IMR-90 (cell line): ENCODE measurements at places on chromosomes 4 and X. TPM values are rescaled to one million over a fixed set of nuclear protein-coding genes. Genes with fewer than 3 reads are reported as not detected.

DNA sequence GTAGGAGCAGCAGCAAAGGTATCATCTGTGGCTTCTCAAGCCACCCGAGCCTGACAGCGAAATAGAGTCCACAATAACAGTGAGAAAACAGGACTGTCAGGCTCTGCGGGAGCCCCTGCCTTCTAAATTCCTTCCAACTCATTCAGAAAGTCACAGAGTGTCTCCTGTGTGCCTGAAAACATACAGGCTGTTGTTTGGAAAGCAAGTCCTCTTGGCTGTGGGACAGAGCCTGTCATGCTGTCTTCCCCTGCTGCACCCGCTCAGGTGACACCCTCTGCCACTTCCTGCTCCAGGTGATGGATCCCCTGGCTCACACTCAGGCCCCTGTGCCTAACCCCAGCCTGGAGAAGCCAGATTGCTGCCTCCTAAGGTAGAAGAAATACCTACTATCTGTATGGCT, 152.3 kb downstream of the RAB28 start:
- H3K27me3 ChIP-seq: no peaks in the 10 kb centered on the region
- H3K4me1 ChIP-seq: peaks cover 2% of the 10 kb centered on the region; the same call in 1 of the 2 replicates
- no peaks in the 10 kb centered on the region for H3K36me3 ChIP-seq

DNA sequence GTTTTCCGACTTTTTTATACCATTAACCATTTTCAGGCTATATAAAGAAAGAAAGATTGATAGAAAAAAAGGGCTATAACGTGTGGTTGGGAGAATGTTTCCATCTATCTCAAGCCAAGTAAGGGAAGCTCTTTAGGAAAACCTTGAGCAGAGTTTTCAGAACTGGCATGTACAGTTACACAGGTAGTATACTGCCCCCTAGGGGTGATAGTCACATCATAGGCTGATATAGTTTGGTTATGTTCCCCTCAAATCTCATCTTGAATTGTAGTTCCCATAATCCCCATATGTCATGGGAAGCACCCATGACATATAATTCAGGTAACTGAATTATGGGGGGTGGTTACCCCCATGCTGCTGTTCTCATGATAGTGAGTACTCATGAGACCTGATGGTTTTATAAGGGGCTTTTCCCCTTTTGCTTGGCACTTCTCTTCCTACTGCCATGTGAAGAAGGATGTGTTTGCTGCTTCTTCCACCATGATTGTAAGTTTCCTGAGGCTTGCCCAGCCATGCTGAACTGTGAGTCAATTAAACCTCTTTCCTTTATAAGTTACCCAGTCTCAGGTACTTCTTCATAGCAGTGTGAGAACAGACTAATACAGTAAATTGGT, 186.8 kb downstream of the TMA16 start:
- no peaks in the 10 kb centered on the region for H3K27me3 ChIP-seq
- peak; percentile 28 for DNase-seq
- H3K36me3 ChIP-seq: no peaks in the 10 kb centered on the region
- H3K27ac ChIP-seq: no peak overlapping the region
- H3K4me3 ChIP-seq: no peak overlapping the region
- no peaks in the 10 kb centered on the region for H3K4me1 ChIP-seq

DNA sequence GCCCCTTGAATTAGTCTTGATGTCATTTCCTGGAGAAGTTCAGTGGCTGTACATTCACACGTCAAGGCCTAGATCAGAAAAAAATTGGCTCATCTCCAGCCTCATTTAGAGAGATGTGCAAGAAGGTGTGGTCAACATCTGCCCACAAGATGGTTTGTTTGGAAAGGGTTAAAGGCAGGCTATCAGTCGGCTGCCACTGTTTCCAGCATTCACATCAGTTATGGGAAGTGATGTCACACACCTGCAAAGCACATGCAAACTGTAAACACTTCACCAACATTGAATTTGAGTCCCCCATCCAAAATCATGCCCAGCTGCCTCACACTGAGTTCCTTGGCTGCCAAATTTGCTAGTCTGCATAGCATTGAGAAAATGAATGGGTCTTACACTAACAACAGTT, 498.3 kb upstream of the INTU start:
- H3K4me1 ChIP-seq: no peaks in the 10 kb centered on the region
- no peaks in the 10 kb centered on the region for H3K36me3 ChIP-seq
- no peak for DNase-seq
- no peak overlapping the region for H3K27ac ChIP-seq
- H3K4me3 ChIP-seq: no peak overlapping the region
- H3K27me3 ChIP-seq: no peaks in the 10 kb centered on the region

DNA sequence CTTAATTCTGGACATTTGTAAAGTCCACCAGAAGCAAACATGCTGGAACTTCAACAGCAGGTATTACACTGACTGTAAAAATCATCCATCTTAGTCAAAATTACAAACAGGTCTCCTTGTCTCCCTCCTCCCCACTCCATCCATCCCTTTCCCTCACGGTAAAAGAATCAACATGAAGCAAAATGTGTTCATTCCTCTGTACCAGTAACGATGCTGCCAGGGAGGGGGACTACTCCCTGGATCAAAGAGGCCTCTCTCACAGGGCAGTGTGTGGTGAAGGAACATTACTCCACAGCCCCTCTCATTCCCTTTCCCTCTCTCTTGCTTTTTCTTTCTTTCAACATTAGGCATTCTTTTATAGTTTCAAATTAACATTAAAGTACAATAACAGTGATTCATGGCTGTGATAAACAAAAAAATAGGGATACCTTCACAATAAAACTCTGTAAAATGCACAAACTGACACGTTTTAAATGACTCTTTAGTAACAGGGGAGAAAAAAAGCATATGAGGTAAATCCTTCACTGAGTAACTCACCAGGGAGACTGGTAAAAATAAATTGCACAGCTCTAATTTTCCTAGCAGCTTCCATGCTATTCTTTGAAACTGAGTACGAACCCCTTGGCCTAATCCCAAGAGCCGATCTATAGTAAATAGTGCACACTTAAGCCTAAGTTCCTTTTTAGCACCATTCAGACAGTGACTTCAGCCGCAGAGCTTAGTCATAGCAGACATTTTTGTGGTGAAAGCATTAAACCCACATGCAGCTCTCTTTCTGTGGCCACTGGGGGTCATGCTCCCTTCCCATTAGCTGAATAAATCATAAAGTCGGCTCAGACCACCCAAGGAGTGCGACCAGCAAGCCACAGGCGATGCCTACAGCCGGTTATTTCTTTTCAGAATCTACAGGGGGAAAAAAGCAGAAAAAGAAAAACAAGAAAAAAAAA, 215.6 kb upstream of the GYPA start:
- H3K27ac ChIP-seq: no peak overlapping the region
- H3K36me3 ChIP-seq: no peaks in the 10 kb centered on the region
- peak; percentile 78 for DNase-seq
- H3K27me3 ChIP-seq: peaks cover 22% of the 10 kb centered on the region

DNA sequence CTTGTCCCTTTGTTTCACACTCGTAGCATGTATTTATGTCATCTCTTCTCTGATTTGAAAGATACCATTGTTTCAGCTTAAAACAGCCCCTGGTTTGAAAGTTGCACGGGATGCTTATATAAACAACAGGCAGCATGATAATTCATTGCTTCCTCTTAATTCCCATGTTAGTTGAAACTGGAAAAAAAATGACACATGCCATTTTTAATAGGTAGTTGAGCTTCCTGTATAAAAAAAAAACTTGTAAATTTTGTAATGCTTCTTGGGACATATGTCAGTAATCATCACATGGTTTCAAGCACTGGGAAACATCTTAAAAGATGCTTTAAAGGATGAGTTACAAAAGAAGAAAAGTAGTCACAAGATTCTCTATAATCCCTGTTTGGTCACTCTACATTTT, 243.0 kb downstream of the PALLD start:
- no peaks in the 10 kb centered on the region for H3K27me3 ChIP-seq
- no peak overlapping the region for H3K4me3 ChIP-seq
- DNase-seq: no peak
- H3K27ac ChIP-seq: no peak overlapping the region
- H3K4me1 ChIP-seq: peaks cover 10% of the 10 kb centered on the region

Gene RAB39B
- 0.54 and 0.56 TPM in 2 replicates for total RNA-seq

DNA sequence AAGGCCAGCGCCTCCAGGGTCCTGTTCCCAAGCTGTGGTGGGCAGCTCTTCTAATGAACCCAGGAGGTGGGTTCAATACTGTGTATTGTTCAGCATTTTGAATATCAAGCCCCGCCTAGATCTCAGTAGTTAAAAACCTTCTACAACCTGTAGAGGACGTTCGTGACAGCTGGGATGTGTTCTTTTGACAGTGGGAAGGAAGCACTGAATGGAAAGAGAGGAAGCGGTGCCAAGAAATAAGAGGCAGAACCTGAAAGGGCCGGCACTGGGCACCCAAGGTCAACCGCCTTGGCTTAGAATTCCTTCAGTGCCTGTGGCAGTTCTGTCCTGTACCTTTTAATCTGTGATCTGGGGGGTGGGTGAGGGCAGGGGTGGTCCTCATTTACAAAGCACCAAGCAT, 73.1 kb downstream of the CC2D2A start:
- DNase-seq: no peak
- no peaks in the 10 kb centered on the region for H3K4me1 ChIP-seq
- H3K27ac ChIP-seq: no peak overlapping the region
- H3K36me3 ChIP-seq: peaks cover 21% of the 10 kb centered on the region
- H3K4me3 ChIP-seq: no peak overlapping the region

Gene LINC00632
- 6.4 and 7.2 TPM in 2 replicates for total RNA-seq

DNA sequence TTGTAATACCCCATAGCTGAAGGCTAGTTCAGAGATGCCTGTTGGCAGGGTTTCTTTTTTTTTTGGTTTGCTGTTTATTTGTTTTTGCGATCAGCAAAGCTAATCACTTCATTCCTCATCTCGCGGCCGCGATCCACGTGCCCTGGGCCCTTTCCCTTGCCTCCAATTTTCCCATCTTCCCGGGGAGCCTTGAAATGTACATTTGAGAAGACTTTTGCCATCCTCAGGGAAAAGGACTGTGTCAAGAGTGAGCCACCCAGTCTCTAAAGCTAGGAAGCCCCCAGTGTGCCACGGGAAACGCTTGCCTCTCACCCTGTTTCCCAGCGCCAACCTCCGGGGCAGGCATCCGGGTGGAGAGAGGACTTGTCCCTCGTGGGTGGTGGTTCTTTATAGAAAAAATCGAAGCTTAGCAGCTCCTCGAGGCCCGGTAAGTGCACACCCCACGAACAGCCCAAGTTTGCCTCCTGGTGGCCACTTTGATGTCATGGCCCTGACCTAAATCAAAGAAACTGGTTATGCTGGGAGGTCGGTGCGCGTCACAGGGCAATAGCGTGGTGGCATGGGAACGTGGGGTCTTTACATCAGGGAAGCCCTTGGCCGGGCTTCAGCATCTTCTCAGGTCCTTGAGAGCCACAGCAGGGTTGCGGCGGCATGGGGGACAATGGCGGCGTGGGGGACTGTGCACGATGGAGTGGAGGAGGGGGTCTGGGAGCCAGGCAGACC, 42.0 kb downstream of the MAP7D3 start:
- peak; percentile 56 for DNase-seq
- H3K4me3 ChIP-seq: no peak overlapping the region
- no peaks in the 10 kb centered on the region; the same call in 1 of the 2 replicates for H3K27me3 ChIP-seq
- peak overlapping the region; percentile 5; the same call in 1 of the 2 replicates for H3K27ac ChIP-seq
- peaks cover 6% of the 10 kb centered on the region for H3K4me1 ChIP-seq

GRCh38 chrX:19347916-19348315, 4.2 kb downstream of the PDHA1 start:
- peaks cover 8% of the 10 kb centered on the region; the same call in 1 of the 2 replicates for H3K36me3 ChIP-seq
- peak; percentile 25 for DNase-seq
- no peak overlapping the region for H3K27ac ChIP-seq
- no peaks in the 10 kb centered on the region for H3K27me3 ChIP-seq
- no peak overlapping the region for H3K4me3 ChIP-seq

Gene ENPEP
- total RNA-seq: 0.18 and 0.28 TPM in 2 replicates

Gene CNKSR2
- total RNA-seq: 0.56 and 0.90 TPM in 2 replicates

GRCh38 chr4:19005211-19005610, 983.7 kb upstream of the LCORL start:
- H3K36me3 ChIP-seq: no peaks in the 10 kb centered on the region
- peak; percentile 41 for DNase-seq
- no peaks in the 10 kb centered on the region for H3K27me3 ChIP-seq
- H3K4me1 ChIP-seq: peaks cover 2% of the 10 kb centered on the region
- peak overlapping the region; percentile 58; the same call in 1 of the 2 replicates for H3K27ac ChIP-seq
- H3K4me3 ChIP-seq: no peak overlapping the region

Gene RRH
- total RNA-seq: not detected in 2 replicates

DNA sequence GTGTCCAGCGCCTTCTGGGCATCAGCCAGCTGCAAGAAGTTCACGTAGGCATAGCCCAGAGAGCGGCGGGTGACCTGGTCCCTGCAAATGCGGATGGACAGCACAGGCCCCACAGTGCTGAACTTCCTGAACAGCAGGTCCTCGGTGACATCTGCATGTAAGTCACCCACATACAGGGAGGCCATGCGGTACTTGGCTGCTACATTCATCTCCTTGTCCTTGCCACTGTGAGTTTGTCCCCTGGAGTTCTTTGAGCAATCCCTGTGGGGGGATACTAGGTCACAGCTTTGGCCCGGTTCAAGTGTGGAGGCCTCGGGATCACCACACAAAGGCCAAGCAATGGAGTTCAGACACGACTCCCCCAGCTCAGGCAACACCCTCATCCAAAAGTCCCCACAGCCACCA, 776 bp downstream of the PABPC4L start:
- no peaks in the 10 kb centered on the region for H3K4me1 ChIP-seq
- no peaks in the 10 kb centered on the region for H3K27me3 ChIP-seq
- no peaks in the 10 kb centered on the region for H3K36me3 ChIP-seq
- peak overlapping the region; percentile 42; the same call in 1 of the 2 replicates for H3K4me3 ChIP-seq

Gene ASB5
- total RNA-seq: 0.18 and 0.56 TPM in 2 replicates

Gene MUC7
- total RNA-seq: not detected in 2 replicates

Gene UBA1
- 256 and 299 TPM in 2 replicates for total RNA-seq

DNA sequence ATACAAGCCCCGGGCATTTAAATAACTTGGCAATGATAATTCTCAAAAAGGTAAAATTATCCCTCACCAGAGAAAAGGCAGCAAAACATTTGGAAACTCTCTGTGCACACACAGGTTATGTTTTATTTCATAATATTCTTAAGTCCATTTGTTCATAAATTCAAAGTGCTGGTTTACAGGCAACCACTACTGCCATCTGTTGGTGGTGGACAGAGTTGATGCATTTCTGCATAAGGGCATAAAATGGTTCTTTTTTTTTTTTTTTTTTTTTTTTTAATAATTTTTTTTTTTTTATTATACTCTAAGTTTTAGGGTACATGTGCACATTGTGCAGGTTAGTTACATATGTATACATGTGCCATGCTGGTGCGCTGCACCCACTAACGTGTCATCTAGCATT, 31.5 kb upstream of the IL21 start:
- H3K4me1 ChIP-seq: no peaks in the 10 kb centered on the region
- DNase-seq: peak; percentile 81
- H3K36me3 ChIP-seq: no peaks in the 10 kb centered on the region
- no peak overlapping the region for H3K4me3 ChIP-seq

GRCh38 chrX:140697618-140698017, 11.9 kb upstream of the LINC00632 start:
- no peak overlapping the region for H3K4me3 ChIP-seq
- no peaks in the 10 kb centered on the region for H3K4me1 ChIP-seq
- H3K36me3 ChIP-seq: no peaks in the 10 kb centered on the region
- no peak overlapping the region for H3K27ac ChIP-seq
- DNase-seq: no peak
- no peaks in the 10 kb centered on the region for H3K27me3 ChIP-seq

Gene MBTPS2
- total RNA-seq: 4.7 and 6.9 TPM in 2 replicates

- H3K4me1 ChIP-seq: peaks cover 9% of the 10 kb centered on the region
- no peak for DNase-seq
These were observed 110.3 kb upstream of the KIT start for GRCh38 chr4:54547299-54548097.
